ENCODE measurements at places on chromosomes 16 and 17.

- no peak for DNase-seq
Measured at GRCh38 chr17:82287013-82287867, 13.7 kb upstream of the CSNK1D start.

DNA sequence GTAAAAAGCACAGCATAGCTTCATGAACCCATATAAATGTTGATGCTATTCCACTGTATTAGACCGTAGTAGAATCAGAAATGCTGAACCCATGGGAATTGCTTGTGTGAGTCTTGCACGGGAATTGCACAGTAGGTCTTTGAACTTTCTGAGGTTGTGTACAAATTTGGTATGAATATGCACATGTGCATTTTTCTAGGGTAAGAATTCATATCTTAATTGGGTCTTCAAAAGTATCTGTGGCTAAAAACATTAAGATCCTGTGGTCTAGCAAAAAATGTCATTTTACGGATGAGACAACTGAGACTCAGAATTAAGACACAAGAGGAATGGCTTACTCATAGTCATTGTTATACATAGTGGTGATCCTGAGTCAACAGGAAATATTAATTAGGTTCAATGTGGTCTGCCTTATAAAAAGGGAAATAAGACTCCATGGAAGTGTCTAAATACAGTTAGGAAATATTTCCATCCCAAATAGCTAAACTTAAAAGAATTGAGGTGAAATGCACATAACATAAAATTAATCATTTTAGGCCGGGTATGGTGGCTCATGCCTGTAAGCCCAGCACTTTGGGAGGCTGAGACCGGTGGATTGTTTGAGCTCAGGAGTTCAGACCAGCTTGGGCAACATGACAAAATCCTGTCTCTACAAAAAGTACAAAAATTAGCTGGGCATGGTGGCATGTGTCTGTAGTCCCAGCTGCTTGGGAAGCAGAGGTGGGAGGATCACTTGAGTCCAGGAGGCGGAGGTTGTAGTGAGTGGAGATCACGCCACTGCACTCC, 22.8 kb downstream of the TAOK1 start:
- no peak for DNase-seq

DNA sequence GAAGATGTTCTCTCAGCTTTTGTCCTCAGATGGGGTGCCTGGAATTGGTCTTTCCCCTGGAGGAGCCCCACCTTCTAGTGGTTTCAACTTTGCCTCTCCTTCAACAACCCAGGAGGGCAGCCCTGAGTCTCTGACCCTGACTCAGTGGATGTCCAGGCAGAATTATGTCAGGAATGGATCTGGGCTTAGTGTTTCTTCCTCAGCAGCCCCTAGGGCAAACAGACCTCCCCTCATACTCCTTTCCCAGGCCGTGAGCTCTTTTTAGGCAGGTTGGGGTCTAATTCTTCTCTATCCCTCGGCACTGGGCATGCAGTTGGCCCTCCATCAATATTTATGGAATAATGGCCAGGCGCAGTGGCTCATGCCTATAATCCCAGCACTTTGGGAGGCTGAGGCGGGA, 20.2 kb upstream of the FMNL1 start:
- DNase-seq: no peak

- peak; percentile 36 for DNase-seq
Measured at GRCh38 chr17:31371511-31372097, 19.9 kb upstream of the RAB11FIP4 start.

- DNase-seq: no peak
Measured at GRCh38 chr17:20008242-20009051, 712 bp upstream of the SPECC1 start.

- no peak for DNase-seq
Measured at GRCh38 chr17:76956846-76957540, 88.8 kb downstream of the MGAT5B start.

DNA sequence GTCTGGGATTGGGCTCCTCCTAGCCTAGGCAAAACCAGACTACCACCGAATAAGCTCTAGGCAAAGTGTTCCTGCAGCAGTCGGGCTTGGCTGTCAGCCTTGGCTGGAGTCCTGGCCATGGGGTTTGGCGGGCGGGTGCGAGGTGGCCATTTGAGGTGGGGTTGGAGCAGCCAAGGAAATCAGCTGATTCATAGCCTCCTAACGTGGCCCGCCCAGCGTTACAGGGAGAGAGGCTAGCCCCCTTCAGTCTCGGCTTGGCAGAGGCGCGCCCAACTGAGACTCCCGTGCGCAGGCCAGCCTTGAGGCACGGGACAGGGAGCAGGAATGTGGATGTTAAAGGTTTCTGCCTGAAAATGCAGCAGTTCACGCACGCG, 1.9 kb downstream of the PMP22 start:
- DNase-seq: no peak

GRCh38 chr16:85625053-85625452, 11.9 kb downstream of the GSE1 start:
- DNase-seq: no peak

GRCh38 chr17:33240362-33240761, 52.7 kb downstream of the ASIC2 start:
- DNase-seq: no peak

DNA sequence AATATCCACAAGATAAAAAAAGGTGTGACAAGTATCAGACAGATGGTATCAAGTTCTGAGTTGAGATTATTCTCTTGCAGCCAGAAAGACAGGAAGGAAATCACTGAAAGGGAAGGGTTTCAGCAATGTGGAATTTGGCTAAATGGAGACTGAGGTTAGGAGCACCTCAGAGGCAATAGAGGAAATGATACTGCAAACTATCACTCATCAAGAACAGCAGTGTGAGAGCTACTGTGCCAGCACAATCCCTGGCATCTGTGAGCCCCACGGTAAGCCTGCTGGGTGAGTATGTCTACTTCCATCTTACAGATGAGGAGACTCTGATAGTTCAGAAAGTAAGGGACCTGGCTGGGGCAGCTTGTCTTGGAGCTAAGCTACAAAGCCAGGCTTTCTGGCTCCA, 162.0 kb downstream of the SALL1 start:
- no peak for DNase-seq

DNA sequence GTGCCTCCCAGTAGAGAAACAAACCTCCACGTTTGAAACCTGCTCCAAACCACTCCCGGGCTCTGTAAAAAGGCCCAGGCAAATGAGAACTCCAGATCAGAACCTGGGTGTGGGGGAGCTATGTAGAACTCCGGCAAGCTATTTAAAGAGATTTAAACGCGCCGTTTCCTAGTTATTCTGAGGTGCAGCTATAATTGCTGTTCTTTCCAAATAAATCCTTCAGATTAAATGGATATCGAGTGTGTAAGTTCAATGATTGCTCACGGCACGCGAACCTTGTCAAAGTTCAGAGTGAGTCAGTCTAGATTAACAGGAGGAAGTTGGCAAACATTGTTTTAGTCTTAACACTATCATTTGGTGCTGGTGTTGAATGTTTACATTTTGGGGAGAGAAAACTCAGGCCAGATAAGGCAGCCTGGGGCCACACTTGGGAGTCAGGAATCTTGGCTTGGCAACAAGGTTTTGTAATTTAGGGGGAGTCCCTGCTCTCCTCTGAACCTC, 92.9 kb upstream of the SALL1 start:
- no peak for DNase-seq

GRCh38 chr17:83189044-83190003, 109.9 kb downstream of the METRNL start:
- DNase-seq: peak; percentile 97

- no peak for DNase-seq
Measured at GRCh38 chr17:45256114-45256966, 5.6 kb downstream of the SPATA32 start.

DNA sequence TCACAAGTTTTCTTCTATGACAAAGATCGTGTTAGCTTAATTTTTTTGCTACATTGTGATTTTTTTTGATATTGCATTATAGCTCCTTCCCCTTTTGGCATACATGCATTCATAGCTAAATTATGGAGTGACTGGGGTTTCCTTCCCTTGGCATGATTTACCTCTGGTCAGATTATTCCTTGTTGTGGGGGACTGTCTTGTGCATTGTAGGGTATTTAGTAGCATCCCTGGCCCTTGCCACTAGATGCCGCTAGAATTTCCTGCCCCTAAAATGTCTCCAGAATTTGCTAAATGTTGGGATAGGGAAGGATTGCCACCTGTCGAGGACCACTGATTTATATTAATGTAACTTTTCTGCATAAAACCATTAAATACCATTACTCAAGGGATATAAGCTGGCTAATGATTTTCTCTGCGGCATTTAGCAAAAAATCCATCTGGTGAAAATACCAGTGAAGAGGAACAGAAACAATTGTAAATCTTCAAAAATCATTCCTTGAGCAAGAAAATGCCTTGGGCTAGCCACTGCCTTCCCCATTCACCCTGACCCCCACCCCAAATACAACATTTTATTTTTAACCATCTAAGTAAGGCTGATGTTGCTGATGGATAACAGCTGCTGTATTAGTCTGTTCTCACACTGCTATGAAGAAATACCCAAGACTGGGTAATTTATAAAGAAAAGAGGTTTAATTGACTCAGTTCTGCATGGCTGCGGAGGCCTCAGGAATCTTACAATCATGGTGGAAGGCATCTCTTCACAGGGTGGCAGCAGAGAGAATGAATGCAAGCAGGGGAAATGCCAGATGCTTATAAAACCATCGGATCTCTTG, 195.2 kb downstream of the MAP2K6 start:
- no peak for DNase-seq

- DNase-seq: no peak
Measured at GRCh38 chr17:82445542-82445941, 5.0 kb downstream of the CYBC1 start.

- peak; percentile 26 for DNase-seq
Measured at GRCh38 chr17:8991514-8992285, 26.2 kb upstream of the PIK3R5 start.

- DNase-seq: no peak
Measured at GRCh38 chr16:84567286-84567962, 50.5 kb downstream of the COTL1 start.

GRCh38 chr17:34680151-34680550, 100.8 kb downstream of the TMEM132E start:
- no peak for DNase-seq

DNA sequence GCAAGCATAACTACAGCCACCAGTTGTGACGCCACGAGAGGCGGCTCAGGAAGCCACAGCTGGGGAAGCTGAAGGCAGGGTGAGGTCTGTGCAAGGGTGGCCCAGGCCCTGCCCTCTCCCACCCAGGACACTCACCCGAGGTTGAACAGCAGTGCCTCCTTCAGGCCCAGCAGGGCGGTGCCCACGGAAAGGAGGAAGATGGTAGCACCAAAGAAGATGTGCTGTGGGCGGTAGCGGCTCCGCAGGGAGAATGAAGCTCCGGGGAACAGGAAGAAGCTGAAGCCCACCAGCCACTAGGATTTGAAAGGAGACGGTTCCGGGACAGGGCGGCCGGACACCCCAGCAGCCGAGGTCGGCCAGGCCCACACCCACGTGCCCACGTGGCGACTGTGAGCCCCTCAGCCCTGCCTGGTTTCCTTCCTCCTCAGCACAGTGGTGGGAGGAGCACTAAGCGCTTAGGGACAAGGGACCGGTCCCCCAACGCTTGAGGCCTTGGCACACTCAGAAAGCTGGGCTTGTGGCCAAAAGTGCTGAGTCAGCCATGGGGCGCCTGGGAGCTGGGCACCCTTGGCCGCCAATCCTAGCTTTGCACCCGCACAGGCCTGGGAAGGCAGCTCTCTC, 11.0 kb downstream of the CYB561 start:
- DNase-seq: no peak

DNA sequence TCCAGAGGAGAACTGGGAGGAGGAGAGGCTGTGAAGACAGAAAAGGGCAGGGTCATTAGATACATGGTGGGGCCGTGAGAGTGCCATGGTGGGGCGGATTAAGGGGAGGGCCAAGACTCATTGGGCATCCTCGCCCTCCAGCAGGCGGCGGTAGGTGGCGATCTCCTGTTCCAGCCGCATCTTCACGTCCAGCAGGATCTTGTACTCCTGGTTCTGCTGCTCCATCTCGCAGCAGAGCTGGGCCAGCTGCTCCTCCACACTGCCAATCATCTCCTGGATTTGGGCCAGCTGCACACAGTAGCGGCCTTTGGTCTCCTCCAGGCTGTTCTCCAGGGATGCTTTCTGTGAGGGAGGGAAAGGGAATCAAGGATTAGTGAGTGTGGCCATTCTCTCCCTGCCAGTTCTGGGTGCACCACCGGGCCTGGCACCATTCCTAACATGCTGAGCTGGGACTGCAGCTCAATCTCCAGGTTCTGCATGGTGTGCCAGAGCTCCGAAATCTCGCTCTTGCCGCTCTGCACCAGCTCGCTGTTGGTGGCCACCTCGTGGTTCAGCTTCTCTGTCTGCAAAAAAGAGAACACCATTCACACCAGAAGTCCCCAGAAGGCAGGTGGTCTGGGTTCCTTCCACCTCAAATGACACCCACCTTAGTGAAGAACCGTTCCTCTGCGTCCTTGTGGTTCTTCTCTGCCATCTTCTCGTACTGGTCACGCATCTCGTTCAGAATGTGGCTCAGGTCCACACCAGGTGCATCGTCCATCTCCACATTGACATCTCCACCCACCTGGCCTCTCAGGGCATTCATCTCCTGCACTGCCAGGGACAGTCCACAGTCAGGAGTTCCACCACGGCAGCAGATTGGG, 129.0 kb downstream of the CCDC144A start:
- no peak for DNase-seq

DNA sequence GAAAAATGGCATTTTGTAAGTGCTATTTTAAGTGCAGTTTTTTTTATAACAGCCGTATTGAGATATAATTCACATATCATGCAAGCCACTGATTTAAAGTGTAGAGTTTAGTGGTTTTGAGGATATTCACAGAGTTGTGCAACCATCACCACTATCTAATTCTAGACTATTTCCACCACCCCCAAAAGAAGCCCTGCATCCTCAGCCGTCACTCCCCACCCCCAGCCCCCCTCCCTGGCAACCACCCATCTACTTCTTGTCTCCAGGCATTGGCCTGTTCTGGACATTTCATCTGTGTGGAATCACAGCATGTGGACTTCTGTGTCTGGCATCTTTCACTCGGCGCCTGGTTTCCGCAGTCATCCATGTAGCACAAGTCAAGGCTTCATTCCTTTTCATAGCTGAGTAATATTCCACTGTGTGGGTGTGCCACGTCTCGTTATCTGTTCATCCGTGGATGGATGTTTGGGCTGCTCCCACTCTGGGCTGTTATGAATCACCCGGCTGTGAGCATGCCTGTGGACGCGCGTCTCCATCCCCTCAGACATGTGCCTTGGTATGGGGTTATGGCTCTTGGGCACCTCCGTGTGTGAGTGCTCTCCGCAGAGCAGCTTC, 138.4 kb upstream of the CIBAR2 start:
- no peak for DNase-seq
